ENCODE measurements at places on chromosomes 11 and 22. TPM values are rescaled to one million over a fixed set of nuclear protein-coding genes. Genes with fewer than 3 reads are reported as not detected.

The L3MBTL2 gene
- 14.9 TPM for total RNA-seq

The P2RY6 gene
- total RNA-seq: 2.1 TPM

The CALCB gene
- not detected for total RNA-seq

The PGA4 gene
- 0.83 TPM for total RNA-seq

The SERPIND1 gene
- total RNA-seq: 0.08 TPM

The DUSP8 gene
- total RNA-seq: 7.7 TPM

The ARRB1 gene
- 24.6 TPM for total RNA-seq

The MED15 gene
- total RNA-seq: 36.3 TPM

The OR10D3 gene
- total RNA-seq: not detected

The KCNE3 gene
- total RNA-seq: 2.6 TPM

The MAML2 gene
- total RNA-seq: 4.5 TPM

The APOA5 gene
- total RNA-seq: not detected
